B cell (primary cell): ENCODE measurements at places on chromosomes 11 and 22.

DNA sequence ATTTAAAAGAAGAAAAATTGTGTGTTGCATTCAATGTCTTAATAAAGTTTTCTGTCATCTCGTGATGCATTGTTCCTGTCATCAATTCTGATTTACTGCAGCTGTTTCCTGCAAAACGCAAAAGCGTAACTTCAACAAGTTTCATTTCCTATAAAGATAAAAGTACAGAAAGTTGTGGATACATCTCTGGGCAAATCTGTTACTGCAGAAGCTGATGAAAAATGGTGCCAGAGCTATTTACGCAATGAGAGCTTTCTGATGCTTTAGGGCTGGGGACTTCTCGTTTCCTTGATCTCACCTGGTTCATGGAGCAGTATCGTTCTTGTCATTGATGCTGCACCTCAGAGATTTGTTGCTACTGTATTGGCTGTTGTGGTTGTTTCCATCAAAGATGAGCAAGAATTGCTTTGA, 15.5 kb upstream of the MS4A12 start:
- DNase-seq, result peak; percentile 92

DNA sequence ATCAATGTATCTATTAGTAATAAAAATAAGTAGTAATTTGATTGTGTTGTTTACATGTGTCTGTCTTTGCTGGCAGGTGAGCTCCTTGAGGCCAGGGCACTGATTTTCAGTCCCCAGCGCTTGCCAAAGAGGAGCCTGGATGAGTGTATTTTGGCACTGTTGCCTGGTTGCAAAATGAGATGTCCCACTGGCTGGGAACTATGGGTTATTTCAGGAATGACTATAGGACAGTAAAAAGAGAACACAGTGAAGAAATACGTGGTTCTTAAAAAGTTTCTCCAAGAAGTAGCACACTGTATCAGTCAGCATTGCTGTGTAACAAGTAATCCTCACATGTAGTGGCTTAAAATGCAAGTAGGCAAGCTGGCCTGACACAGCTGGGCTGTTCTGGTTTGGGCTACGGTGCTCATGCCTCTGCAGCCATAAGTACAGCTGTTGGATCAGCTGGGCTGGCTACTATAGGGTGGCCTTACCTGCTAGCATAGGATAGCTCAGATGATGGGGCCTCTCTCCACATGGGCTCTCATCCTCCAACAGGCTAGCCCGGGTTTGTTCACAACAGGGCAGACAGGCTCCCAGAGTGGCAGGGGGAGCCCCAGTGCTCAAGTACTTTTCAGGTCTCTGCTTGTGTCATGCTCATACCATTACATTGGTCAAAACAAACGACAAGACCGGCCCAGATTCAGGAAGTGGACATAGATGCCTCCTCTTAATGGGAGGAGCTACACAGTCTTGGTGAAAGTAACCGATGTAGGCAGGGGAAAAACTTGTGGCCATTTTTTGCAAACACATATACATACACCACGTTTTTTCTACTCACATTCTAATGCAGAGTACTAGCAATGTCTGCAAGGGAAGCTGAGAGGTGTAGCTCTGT, 399.1 kb downstream of the LARGE1 start:
- DNase-seq, result peak; percentile 22

- no peak for DNase-seq
Measured at GRCh38 chr11:65726660-65727059, 6.1 kb upstream of the RNASEH2C start.

DNA sequence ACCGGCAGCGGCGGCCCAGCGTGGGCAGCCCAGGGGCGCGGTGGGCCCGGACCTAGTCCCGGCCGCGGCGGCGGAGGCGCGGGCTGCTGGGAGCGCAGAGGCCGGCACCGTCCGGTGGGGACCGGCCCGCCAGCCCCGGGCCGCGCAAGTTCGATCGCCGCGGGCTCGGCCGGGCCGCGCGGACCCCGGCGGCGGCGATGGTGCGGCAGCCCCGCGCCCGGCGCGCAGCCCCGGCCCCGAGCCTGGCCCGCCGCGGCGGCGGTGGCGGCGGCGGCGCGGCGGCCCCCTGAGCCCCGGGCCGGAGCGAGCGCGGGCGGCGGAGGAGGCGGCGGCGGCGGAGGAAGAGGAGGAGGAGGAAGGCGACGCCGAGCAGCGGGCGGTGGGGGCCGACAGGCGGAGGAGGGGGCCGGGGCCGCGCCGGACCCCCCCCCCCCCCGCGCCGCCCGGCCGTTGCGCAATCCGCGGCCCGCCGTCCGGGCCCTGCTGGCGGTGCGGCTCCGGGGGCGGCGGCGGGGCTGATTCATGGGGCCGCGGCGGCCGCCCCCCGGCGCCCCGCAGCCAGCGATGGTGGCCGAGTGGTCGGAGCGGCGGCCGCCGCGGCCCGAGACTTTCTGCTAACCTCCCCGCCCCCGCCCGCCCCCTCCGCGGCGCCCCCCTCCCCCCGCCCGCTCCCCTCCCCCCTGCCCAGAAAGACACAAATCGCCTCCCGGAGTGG, 1251.9 kb downstream of the BRD1 start:
- no peak for DNase-seq

GRCh38 chr11:31690041-31690440, 121.1 kb downstream of the PAX6 start:
- no peak for DNase-seq

DNA sequence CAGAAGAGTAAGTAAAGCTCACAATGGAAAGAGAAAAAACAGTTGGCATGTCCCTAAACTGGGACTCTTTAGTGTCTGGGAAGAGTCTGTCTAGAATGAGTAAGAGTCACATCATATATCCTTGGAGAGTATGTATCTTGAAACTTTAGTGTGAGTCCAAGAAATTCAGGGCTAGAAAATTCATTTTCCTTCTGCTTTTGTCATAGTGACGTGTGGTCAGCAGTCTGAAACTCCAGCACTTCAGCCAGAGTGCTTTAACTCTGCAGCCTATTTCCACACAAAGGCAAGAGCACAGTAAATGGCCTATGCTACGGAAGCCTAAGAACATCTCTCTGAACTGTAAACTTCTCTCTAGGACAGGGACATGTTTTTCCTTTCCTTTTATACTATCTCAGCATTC, 174.1 kb downstream of the FAM181B start:
- no peak for DNase-seq

- DNase-seq, result no peak
Measured at GRCh38 chr22:45511847-45512261, 9.2 kb downstream of the FBLN1 start.

GRCh38 chr11:36379653-36380052, 83.6 kb downstream of the PRR5L start:
- no peak for DNase-seq
